Activated CD4-positive, alpha-beta T cell treated with anti-CD3 and anti-CD28 coated beads, Interleukin-2, amount 50 U/mL, for 4 hours (primary cell): ENCODE measurements at places on chromosomes 11 and 22.

DNA sequence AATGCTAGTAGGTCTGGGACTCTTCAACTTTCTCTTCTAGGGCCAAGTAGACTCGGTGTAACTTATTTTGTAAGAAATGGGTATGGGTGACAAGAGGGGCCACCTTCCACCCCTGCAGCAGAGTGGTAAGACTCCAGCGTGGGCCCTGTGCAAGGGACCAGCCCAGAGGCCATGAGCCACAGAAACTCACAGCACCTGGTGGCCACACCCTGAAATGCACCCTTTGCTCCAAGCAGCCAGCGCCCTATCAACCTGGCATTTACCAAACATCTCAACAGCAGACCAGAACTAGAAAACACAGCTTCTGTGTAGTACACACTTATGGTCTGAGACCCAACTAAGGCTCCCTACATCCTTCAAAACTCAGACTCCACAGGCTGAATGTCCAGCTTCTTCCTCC is 5.7 kb downstream of the CDCA5 start:
- peak; percentile 74 for DNase-seq

GRCh38 chr11:14643697-14644225 is at the start of gene PDE3B:
PDE3B (plus strand) TSS chr11:14643804; CDS start chr11:14644076, 272 bp downstream.
- DNase-seq, result peak; percentile 51

DNA sequence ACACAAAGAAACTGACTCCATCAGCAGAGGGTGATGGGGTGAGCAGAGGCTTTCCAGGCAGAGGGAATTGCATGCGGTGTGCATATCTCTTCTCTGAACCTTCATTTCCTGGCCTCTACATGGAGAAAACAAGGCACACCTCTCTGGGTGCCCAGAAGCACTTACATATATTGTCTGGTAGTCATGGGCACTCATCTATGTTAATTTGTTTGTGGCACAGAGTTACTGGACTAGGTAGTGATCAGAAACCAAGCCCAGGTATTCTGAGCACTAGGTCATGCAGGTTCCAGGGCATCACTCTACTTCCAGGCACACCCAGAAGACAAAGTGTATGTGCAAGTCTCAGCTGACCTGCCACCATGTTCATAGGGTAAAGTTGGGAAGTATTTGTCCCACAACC is 56.5 kb downstream of the FZD4 start:
- DNase-seq, result no peak

GRCh38 chr22:29580200-29580810 is 608 bp downstream of the NIPSNAP1 start:
- no peak for DNase-seq

DNA sequence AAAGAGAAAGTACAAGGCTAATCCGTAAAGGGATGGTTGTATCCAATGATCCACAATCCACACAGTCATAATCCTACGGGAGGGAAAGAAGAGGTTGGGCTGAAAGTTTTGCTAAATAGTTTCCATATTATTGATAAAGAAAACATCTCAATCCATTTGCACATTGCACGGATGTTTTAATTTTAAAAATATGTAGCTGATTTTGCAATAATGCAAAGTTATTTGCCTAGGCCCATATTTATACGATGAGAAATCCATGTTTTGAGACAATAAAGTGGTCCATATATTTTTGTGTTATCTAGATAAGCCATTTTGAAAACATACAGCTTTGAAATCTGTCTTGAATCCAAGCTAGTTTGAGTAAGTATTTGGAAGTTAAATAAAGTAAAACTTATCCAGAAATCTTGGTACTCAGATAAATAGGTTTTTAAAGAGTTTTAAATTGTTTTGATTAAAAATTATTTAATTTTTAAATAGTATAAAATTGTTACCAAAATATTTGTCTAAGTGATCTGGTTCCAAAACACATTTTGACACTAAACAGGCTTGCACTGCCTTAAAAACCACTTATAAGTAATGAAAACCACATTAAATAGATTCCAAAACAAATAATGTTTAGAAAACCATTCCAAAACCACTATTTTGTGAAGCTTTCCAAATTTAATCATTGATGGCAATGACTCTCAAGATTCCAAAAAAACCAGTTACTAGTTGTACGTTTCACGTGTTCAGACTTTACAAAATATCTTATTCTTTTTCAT is 38.2 kb upstream of the PAMR1 start:
- DNase-seq, result no peak

DNA sequence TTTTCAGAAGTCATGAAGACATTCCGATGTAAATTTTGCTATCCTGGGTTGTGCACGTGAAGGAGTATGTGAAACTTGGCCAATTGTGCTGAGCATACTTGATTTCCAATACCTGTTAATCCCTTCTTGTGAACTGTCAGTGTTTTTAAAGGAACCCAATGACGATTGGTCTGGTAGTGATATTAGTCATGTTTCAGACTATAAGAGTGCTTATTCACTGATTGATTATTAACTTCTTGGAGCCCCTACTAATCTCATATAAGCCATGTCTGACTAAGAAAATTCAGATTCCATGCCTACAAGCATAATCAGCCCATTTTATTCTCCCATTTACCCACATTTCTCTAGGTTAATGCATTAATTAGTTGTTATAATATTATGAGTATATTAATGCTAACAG is 330.8 kb upstream of the MTNR1B start:
- DNase-seq, result no peak

- no peak for DNase-seq
These were observed 73.3 kb downstream of the TRIM44 start for GRCh38 chr11:35735903-35736302.

- DNase-seq, result no peak
These were observed 481.7 kb downstream of the NTM start for GRCh38 chr11:131851964-131852755.

GRCh38 chr22:41975299-41976069 is 6.2 kb downstream of the SEPTIN3 start:
- no peak for DNase-seq

DNA sequence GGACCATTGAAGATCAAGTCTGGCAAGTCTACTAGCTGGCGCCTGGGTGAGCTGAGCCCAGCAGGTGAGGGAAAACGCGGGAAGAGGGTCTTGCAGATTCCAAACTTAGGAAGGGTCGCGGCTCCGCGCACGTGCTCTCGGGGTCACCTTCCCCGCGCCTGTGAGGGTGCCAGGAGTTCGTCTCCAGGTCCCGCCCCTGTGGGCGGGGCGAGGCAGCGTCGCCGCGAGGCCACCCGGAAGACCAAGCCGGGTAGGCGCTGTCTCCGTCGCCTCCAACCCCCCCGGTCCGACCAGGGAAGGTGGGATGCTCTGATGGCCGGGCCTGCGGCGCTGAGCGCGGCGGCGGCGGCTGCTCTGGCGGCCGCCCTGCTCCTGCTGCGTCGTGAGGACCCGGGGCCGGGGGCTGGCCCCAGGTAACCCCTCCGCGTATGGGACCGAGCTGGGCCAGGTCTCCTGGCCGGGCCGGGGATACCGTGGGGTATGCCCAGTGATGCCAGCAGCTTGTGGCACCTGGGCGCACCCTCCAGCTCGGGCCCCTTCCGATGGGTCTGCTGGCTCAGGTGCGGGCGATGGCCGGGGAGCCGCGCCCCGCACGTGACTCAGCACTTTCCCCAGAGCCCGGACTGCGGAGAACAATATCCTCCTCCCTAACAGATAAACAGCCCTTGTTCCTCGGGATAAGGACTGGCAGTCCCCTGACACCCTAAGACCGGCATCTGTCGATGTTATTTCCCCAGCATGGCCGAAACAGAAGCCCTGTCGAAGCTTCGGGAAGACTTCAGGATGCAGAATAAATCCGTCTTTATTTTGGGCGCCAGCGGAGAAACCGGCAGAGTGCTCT is at the start of gene HTATIP2:
HTATIP2 (plus strand) TSS at position 215 of the 841 bp plus-strand sequence; CDS start at position 739, 524 bp downstream.
- peak; percentile 63 for DNase-seq

- no peak for DNase-seq
These were observed 311.3 kb downstream of the C11orf87 start for GRCh38 chr11:109733245-109733644.

DNA sequence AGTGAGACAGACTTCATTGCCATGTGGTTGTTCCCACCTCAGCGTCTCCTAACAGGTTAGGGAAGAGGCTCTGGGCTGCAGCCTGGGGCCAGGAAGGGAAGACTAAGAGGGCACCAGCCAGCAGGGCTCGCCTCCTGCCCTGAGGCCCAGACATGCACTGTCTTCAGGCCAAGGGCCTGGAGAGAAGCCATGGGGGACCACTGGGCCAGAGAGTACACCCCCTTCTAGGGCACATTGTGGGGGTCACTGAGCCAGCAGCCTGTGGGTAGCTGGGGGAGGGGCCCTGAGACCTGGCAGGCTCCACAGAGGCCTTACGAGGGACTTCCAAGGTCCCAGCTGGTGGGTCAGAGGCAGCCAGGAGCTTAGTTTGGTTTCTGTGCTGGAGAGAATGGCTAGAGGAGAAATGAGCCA is 25.0 kb upstream of the MYRF start:
- DNase-seq, result no peak

- no peak for DNase-seq
These were observed 583.3 kb upstream of the TENM4 start for GRCh38 chr11:80024119-80024518.

DNA sequence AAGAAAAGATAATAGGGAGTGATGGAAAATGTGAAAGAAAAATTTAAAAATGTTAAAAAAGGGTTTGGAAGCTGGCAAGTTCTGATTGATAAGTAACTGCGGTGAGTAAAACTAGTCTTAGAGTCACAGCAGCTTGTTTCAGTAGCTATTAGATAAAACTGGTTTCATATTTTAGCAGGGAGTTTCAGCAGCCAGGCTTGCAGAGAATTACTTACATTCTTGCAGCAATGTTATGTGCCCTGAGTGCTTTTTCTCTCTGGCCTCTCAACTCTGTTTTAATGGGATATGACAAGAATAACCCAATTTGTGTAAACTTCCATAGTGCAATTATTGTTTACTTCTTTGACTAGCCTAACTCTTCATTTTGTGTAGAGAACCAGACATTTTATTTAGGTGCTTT is 33.6 kb downstream of the PPME1 start:
- no peak for DNase-seq

DNA sequence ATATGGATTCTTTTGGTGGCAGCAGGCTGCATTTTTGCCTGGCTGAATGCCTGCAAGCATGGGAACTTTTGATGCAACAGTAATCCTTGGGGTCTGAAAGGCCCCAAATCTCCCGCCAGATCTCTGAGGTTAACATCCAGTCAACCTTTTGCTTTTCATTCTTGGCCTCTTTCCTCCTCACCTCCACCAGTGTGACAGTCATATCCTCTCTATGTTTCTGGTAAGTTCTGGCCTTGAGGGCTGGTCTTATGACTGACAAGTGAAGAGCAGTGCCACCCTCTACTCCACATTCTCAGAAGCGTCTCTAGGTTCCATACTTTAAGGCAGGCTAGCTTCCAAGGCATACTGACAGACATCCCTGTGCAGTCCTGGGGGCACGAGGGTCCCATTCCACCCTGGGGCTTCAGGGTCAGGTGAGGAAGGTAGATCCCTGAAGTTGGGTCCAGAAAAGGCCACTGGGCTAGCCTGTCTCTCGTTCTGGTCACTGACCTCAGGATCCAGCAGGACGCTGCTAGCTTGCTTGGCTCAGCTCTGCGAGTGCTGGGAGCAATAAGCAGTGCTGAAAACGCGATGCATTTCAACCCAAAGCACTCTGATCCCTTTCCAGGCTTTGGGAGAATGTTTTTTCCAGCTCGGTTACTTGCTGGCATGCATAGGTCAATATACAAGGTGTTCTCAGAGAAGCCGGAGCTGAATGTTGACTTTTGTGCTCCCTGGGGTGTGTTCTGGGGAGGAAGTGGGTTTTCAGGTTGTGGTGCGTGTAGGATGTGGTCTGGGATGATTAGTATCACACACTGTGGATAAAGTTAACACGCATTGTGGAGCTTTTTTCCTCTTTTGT is 75.2 kb downstream of the PTPRJ start:
- DNase-seq, result peak; percentile 16

- DNase-seq, result no peak
These were observed 7.6 kb downstream of the VPS26B start for GRCh38 chr11:134231958-134232659.

- DNase-seq, result no peak
These were observed 28.6 kb downstream of the PPP2R1B start for GRCh38 chr11:111737444-111738210.

DNA sequence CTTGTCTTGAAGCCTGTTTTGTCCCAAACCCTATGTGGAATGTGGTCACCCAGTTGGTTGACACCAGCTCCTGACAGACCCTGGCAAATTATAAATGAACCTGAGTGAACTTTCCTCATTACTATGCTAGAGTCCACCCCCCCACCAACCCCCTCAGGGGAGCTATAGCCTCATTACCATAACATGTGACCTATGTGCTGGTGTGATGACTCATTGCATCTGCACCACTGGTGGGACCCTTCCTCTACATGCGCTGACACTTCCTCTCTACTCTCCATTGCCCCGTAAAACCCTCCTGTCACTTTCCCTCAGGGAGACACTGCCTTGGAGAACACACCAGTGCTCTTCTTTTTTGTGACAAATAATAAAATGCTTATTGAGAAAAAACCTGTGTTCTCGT is 105.0 kb upstream of the SESN3 start:
- DNase-seq, result no peak

GRCh38 chr11:60830478-60831142 is 11.3 kb upstream of the CCDC86 start:
- no peak for DNase-seq

- no peak for DNase-seq
These were observed 3.2 kb upstream of the RTN4R start for GRCh38 chr22:20271114-20271994.
